Activated CD4-positive, alpha-beta T cell treated with anti-CD3 and anti-CD28 coated beads for 36 hours (primary cell): ENCODE measurements at places on chromosomes 11 and 22.

- peak; percentile 24 for DNase-seq
These were observed 54.1 kb downstream of the CELSR1 start for GRCh38 chr22:46483353-46483752.

- no peak for DNase-seq
These were observed 2.8 kb upstream of the KCNJ5 start for GRCh38 chr11:128888034-128888985.

DNA sequence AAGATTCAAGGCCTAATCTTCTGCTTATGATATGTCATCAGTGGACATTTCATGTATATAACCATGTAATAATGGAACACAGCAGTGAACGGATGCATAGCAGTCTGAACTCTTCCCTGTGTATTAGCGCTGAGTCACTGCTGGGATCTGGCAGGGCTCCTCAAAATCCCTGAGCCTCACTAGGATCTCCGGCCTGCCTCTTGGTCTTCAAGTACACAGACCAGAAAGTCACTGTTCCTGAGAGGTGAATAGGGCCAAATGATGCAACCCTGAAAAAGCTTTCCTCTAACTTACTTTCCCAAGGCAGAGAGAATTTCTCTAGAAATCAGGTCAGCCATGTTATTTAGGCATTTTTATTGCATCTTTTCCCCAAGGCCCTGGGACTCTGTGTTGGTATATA lies 35.0 kb downstream of the POU2AF1 start:
- DNase-seq: no peak

DNA sequence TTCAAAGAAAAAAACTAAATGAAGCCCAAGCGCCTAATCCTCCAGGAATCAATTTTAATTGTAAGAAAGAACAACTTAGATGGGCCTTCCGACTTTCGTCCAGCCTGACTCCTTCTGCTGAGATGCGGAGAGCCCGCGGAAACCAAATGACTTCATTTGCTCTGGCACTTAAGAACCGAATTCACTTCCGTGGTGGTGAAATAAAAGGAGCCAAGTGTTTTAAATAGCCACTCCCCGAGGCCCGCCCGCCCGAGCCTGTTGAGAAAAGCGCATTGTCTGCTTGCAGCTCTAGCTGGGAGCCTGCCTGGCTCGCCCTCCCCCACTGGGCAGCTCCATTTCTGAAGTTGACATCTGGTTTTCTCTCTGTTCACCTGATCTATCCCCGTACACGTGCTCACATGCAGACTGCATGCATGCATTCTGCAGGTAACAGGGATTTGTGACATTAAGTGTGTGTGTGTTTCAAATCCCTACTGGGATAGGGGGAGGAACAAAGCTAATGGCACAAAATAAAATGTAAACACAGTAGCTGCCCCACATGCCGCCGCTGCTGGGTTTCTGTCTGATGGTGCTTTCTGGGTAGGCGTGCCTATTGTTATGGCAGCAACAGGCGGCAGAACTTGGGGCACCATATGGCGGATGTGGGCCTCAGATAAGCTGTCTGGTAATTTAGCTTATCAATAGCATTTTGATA lies 6.2 kb downstream of the TEAD1 start:
- peak; percentile 37 for DNase-seq

DNA sequence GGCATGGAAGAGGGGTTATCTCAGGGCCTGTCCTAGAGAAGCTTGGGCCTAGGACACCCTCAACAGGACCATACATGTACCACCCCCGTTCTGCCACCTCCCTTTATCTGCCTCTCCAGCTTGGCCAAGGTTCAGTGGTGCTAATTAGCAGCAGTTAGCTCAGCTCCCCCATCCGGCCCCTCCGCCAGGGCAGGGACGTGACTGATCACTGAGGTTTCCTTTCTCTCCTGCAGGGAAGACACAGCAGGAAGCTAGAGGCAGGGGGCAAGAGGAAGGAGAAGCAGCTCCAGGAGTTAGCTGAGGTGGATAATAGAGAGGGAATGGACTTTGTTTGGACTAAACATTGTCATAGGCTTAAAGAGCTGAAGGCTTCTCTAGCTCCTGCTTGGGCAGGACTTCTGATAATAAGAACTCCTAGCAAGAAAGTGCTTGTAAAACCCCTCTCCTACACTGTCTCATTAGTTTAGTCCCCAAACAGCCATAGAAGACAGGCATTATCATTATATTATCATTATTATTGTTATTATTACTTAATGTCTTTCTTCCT lies 53.8 kb downstream of the BUD13 start:
- no peak for DNase-seq

- no peak for DNase-seq
These were observed 20.2 kb downstream of the C22orf31 start for GRCh38 chr22:29041408-29041807.

GRCh38 chr11:125517116-125517770 lies 21.2 kb upstream of the FEZ1 start:
- DNase-seq: no peak

DNA sequence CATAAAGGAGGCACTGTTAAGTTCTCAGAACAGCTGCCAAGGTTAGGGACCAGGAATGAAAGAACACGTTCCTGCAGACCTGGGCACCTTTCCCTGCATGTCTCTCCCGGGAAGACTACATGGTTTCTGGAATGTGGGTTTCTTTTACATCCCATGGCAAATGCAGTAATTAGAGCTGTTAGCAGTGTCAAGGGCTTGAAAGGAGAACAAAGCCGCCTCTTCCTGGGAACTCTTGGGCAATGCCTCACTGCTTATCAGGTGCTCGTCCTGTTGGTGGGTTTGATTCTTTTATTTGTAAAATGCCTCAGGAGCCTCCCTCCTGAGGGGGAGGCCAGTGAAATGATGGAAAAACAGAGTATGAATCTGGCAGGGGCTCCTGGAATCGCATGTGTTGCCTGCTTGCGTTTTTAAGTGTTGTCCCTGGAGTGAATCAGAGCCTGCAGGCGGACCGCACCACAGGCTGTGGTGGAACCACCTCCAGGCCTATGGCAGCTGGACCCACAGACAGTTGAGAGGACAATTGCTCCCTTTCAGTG lies 723 bp upstream of the C22orf31 start:
- DNase-seq: no peak

DNA sequence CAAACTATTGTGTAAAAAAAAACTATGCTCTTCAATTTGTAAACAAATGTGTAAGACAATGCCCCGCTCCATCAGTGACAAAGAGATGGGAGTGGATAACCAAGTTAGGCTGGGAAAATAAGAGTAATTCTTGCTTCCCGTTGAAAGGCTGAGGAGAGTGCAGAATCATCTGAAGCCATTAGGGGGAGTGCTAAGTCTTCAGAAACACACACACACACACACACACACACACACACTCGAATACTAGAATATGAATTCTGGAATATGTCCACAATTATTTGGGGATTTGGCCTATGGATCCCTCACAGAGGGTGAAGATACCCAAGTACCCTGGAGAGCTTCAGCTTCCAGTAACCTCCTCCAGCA lies 27.8 kb upstream of the ROBO3 start:
- no peak for DNase-seq

DNA sequence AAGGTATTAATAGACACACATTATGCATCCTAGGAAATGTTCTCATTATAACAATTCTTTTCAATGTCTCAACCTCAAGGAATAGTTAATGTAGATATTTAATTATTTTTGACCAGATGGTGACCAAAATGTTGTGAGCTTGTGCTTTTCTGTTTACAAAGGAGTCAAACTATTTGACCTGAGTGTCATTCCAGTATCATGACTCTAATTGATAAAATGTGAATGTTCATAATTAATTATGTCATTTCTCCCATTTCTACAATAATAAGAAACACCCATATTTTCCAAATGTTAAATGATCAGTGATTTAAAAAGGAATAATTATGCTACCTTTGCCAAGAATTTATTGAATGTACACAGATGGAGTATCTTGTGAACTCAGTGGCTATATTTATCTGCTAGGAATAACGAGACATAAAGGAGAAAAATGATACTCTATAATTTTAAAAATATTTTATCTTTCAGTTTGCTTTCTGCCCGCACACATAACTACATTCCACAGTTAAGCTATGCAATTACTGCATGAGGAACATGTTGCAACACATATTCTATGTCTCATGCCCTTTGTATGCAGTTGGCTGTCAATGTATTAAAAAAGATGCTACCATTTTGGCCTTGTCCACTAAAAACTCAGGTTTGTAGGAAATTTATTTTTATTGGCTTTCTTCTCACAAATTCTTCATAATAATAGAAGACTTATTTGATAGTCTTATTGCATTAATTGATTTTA lies 376.7 kb upstream of the CCDC179 start:
- no peak for DNase-seq

DNA sequence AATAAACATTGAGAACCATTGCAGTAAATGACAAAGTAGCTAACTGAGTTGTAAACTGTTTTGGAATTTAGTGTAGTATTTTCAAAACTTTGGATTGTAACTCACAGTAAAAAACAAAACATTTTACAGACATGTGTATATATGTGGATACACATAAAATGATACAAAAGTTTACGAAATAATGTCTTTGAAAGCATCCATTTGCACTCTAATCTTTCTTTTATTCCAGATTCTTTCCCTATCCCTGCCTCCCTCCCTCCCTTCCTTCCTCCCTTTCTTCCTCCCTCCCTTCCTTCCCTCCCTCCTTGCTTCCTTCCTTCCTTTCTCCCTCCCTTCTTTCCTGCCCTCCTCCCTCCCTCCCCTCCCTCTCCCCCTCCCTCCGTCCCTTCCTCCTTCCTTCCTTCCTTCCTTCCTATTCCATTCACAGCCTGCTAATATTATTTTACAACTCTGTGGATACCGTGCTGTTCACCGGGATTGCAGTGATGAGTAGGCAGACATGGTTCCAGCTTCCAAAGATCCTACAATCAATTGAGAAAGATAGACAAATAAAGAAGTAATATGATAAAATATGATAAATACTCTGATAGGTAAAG lies 3.5 kb downstream of the RRM1 start:
- no peak for DNase-seq

DNA sequence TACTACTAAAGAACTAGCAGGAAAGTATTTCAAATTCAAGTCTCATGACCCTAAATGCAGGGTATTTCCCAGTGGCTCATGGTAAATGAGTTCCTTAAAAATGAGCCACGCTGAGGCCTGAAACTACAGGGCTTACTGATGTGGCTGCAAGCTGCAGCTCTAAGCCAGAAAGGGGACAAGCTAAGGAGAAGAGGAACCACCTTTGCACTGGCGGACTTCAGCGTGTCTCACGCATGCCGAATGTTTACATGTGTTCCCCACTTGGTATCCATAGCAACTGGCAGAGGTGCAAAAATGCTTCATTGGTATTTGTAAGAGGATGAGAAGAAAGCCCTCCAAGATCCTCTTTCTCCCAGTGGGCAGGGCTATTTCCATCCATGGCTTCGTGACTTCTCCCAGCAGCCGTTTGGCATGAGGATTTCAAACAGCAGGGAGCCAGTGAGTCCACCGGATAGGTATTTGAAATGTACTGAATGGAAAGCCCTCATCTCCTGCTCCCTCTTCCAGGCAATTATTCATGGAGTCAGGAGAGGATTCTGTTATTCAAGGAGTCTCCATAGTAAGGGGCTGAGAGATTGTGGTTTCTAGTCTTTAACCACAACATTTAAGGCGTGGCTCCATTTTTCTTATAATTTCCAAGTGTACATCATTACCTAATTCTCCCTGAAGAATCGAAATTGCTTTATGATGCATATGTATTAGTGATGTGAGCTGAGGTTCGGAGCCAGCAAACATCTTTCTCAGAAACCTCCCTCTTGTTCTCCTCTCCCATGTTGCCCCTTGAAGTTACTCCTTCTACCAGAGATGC lies 55.3 kb upstream of the CD44 start:
- DNase-seq: peak; percentile 79

DNA sequence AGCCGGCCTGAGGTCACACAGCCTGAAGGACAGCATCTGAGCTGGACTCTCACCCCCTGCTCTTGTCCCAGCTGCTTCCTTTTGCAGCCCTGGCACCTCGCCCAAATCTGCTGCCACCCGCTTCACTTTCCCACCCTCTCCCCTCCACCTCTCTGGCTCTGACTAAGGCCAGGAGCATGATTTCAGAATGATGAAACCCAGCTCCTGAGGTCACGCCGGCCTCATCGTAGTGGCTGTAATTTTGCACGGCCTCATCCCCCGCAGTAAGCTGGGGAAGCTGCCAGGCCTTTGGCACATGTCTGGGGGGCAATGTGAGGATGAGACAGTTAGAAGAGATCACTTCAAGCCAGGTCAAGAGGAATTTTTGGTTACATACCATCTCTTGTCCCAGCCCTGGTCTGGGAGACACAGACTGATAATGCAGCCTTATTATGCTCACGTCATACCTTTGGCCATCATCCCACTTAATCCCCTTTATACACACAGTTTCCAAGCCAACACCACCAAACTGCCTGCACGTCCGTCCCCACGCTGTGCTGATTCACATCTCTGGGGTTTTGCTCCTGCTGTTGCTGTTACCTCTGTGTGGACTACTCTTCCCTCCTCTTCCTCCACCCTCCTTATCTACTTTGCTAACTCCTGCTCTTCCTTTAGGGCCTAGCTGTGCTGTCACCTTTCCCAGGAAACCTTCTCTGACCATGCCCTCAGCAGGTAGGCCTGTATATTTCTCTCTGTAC lies 58.1 kb downstream of the CHRDL2 start:
- DNase-seq: no peak

- DNase-seq: peak; percentile 18
These were observed at the start of gene MCHR1 for GRCh38 chr22:40679249-40679963. Gene MCHR1 (plus strand): TSS chr22:40679484. CDS start chr22:40679653, 169 bp downstream.

DNA sequence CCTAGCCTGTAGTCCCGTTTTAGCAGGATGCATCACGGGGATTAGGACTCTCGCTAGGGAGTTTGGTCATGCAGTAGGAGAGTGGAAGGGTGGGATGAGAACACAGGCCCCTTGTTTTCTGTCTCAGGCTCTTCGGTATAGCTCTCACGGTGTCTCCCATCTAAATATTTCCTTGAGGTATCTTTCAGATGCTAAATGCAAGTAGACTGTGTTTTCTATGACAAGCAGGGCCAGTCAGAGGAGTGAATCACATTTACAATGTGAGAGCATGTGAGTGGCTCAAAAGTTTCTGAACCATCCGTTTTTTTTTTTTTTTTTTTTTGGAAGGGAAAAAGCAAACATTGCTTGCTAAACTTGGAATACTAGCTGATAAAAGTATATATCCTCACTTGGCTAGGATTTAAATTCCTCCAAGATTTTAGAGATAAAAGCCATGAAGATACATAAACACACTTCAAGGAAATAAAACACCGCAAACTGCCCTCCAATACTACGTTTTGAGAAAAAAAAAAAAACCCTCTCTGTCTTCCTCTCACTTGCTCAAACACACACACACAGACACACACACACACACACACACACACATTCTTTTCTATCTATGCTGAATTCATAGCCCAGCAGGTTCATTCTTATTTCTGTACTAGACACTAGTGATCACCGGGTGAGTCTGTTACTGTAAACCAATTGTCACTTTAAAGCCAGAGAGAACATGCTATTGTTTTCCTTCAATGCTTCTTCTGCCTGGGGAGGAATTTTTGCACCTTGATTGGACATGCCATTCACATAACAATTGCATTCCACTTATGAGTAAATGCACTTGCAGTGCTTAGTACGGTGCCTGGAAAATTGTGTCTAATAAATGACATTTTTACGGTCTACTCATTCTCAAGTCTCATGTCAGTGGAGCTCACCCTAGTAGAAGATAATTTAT lies 224.6 kb upstream of the CCDC90B start:
- no peak for DNase-seq

DNA sequence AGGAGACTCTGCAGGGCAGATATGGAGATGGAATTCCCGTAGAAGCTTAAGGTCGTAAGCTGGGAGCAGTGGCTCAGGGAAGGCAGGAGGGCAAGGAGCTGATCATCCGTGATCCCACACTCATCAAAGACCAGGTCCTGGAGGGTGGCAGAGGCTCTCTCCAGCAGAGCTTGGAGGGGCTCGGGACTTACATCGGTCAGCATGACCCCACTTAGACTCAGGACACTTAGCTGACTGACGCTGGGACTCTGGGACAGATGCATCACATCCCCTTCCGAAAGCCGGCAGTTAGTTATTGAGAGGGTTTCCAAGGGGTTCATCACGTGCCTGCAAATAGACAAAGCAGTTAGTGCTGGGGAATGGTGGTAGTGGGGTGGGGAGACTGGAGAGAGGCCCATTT lies 10.7 kb downstream of the PRAME start:
- DNase-seq: no peak
